ENCODE measurements at places on chromosomes 11 and 22.

DNA sequence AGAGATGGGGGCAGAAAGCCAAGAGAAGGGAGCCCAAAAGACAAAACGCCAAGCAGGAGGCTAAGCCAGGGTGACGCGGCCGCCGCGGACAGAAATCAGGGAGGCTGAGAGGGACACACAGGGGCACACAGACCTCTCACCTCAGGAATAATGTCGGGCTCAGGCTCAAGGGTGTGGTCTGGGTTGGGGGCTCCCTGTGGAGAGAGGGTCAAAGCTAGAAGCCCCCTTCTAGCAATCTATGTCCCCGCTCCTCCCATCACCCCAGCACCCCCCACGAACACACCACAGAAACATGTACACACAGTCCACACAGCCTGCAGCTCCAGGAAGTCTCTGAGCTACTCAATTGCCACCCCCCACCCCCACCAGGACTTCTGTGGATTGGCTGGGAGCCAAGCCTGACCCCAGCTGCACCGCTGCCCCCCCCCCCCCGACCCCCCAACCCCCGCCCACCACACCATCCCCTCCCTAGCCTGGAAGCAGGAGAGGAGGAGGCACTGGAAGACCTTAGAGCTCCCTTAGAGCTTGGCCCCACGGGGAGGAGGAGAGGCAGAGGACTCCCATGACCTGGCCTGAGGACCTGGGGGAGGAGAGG lies 6.9 kb downstream of the BCL9L start:
- no peak for DNase-seq

DNA sequence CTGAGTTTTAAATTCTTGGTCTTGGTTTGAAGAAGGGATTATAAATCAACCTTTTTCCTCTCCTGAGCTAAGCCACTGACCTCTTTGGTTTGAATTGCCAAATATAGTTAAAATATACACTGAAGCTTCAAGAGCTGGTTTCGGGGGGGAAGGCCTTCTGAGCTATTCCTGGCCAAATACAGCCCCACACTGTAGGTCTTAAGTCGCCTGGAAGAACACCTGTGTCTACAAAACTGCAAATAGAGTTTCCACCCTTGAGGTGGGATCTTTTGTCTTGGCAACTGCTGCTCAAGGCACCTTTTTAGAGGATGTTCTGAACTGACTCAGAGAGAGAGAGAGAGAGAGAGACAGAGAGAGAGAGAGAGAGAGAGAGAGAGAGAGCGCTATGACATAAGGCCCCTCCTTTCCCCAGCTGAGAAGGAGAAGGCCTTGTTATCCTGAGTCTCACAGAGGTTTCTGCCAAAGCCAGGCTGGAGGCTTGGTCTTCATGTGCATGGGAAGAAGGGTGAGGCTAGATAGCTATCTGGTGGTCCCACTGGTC lies 5.5 kb downstream of the ADM start:
- no peak for DNase-seq

GRCh38 chr11:73277467-73277866 lies 5.3 kb downstream of the P2RY6 start:
- DNase-seq, result no peak

- DNase-seq, result no peak
Measured at GRCh38 chr11:15268598-15268997, 153.9 kb downstream of the INSC start.

DNA sequence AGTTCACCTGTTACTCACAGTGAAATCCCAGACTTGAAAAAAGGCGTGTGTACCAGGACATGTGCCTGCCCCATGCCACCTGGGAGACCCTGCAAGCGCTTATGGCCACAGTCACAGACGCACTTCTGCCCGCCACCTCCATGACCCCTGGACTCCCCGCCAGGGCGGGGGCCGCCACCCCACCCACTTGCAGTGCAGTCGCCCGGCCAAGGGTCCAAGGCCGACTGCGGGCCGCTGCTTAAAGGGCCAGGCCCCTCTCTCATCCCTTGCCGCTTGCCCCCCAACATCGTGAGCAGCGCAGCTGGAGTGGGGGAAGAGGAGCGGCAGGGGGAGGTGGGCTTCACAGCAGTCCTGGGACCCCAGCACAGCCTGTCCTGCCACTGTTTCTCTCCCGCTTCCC lies 10.8 kb downstream of the DUSP8 start:
- DNase-seq, result no peak

GRCh38 chr22:21714059-21714770 lies 21.4 kb downstream of the YPEL1 start:
- DNase-seq, result no peak

DNA sequence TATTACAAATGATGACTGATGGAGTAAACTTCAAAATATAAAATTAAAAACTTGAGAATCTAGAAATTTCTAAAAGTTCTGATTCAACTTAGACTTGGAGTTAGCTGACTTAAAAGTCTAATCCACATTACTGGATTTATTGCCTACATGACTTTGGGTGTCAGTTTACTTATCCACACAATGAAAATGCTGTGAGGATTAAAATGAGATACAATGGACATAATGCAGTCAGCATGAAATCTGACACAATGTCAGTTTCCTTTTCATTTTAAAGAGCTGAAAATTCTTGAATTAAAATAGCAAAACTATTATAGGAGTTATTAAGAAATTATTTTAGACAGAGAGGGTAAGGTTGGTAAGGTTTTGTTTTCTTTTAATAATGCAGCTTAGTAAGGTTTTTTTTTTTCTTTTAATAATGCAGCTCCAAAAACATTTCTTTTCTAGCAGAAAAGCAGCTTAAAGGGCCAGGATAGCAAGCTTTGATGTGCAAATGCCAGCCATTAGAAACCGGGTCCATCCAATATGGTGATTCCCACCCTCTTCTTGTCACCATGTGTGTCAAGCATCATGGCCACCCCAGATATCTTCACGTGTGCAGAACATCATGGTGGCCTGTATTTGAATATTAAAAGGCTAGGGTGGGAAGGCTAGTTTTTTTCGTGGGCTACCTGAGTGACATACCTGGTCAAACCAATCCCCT lies 18.9 kb downstream of the APIP start:
- no peak for DNase-seq

DNA sequence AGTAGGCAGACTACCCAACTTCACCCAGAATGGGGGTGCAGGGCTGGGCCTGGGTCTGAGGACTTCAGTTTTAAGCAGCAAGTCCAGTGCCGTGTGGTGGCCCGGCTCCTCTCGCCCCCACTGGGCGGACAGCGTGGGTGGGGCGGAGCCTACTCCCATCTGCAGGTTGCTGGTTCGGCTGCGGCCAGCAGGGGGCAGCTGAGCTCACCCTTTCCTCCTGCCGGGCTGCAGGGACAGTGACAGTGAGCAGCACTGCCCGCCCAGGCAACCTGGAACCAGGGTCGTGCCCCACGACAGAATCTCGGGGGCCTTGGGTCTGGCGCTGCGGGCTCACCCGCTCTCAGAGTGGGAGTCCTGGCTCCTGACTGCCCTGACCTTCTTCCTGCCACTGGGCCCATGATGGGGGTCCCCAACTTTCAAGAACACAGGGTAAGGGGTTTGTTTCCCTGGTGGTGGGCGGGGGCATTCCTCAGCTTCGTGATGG lies 6.2 kb upstream of the NEAT1 start:
- DNase-seq, result peak; percentile 89

GRCh38 chr11:93166194-93166593 lies 31.6 kb downstream of the SLC36A4 start:
- no peak for DNase-seq

DNA sequence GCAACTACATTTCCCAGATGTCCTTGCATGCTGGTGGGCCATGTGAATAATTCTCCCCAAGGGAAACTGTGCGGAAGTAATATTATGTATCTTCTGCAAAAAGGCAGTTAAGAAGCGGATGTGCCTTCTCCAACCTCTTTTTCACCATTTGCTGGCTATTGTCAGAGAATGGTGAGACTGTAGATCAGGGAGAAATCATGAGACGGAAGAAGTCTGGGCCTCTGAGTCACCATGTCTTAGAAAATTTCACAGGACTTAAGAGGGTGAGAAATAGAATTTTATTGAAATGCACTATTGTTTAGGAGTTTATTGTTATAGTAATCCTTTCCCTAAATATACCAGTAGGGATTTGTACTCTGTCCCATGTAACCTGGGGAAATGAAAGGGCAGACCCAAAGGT lies 298.7 kb upstream of the ZC3H12C start:
- DNase-seq, result no peak

DNA sequence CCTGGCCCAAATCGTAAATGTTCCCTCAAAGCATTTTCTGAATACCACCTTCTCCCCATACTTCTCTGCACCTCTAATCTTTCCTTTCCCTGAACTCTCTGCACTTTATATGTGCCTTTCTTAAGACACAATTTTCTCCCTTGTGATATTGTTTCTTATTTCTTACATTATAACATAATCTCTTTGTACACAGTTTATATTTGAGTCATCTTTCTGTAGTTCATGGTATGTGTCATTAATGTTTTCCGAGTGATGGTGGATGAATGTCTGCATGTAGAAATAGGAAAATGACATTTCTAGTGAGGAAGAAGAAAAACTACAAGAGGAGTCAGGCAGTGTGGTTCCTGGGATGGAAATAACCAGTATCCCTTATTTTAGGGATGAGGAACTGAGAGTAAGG lies 5.5 kb downstream of the ACRV1 start:
- no peak for DNase-seq

GRCh38 chr11:75565916-75566762 lies 4.1 kb downstream of the SERPINH1 start:
- DNase-seq, result no peak

DNA sequence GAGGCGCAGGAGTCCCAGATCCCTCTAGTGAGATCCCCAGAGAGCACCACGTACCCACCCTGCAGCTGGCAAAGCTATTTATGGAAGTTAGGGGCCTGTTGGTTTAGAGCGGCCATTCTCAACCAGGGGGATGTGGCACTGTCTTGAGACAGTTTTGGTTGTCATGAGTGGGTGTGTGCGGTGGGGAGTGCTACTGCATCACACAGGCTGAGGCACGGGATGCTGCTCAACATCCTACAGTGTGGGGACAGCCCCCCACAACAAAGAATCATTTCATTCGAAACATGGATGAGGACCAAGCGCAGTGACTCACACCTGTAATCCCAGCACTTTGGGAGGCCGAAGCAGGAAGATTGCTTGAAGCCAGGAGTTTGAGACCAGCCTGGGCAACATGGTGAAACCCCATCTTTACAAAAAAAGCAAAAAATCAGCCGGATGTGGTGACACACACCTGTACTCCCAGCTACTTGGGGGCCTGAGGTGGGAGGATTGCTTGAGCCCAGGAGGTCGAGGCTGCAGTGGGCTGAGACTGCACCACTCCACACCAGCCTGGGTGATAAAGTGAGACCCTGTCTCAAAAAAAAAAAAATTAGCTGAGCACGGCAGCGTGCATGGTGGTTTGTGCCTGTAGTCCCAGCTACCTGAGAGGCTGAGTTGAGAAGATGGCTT lies 28.2 kb downstream of the GGT5 start:
- no peak for DNase-seq

GRCh38 chr11:11135820-11136476 lies 217.1 kb downstream of the CSNK2A3 start:
- DNase-seq, result peak; percentile 34

DNA sequence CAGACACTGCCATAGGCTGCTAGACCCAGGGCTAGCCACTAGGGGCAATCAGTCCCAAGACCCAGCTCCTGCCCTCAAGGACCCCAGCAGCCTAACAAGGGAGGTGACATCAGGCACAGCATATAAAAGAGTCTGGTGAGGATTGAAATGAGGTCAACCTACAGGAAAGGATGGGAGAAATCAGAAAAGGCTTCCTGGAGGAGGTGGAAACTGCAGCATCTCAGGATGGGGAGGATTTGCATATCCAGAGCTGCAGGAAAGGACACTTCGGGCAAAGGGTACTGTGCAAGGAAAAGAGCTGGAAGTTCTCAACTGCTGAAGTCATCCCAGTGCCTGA lies 2.9 kb upstream of the ARFGAP2 start:
- peak; percentile 79 for DNase-seq

GRCh38 chr22:38866024-38866398 lies 6.0 kb downstream of the CBX6 start:
- DNase-seq, result no peak

GRCh38 chr11:57421066-57421465 lies 5.9 kb downstream of the SLC43A3 start:
- no peak for DNase-seq

- no peak for DNase-seq
Measured at GRCh38 chr11:11442791-11443190, 89.7 kb upstream of the CSNK2A3 start.

- no peak for DNase-seq
Measured at GRCh38 chr22:46185283-46185682, 35.0 kb downstream of the PPARA start.

DNA sequence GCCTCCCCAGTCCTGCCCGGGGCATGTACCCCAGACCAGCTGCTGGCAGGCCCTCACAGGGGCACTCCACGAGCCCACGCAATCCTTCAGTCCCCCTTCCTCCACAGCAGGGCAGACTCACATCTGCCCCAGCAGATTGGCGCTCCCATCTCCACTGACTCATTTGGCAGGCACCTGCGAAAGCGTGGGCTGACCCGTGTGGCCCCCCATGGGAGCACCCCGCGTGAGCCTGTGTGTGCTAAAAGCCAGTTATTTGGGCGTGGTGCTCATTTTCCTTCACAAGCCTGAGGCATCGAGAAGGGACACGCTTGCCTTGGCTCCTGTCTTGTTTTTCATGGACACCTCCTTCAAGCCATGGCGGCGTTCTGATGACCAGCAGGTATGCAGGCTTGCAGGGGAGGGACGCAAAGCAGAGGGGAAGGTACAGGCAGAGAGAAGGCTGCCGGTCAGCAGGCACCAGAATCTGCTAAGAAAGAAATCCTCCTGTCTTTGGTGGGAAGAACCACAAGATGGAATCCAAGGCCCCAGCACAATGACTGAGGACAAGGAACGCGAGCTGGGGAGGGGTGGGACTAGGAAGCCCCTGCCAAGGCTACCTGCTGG lies 8.6 kb downstream of the NECTIN1 start:
- no peak for DNase-seq

DNA sequence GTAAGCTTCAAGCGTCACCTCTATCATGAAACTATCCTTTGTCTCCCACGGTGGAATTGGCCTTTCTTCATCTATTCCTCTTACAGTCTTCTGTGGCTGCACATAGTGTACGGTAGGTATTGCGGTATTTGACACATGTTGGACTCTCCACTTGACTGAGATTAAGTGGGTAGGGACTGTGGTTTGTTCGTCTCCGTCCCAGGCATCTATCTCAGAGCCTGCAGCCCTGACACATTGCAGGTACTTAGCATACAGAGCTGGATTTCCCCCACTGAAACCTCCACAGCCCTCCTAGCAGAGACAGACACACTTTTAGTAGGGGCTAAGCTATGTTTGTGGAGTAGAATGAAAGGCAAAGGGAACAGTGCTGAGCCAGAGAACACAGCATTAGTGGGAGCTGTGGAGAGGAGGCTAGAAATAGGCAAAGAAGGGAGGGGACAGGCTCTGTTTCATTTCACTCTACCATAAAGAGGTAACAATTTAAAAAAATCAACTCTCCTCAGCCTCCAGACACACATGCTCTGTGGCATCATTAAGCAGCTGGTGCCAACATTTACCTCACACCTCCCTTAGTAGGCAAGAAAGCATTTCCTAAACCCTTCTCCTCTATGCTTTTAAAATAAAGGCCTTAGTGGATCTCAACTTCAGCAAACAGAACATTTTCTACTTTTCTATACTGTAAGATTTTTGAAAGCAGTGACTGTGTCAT lies 277.5 kb downstream of the KIRREL3 start:
- DNase-seq, result no peak

GRCh38 chr11:32987851-32988250 lies 27.8 kb upstream of the DEPDC7 start:
- peak; percentile 34 for DNase-seq
